ENCODE measurements at places on chromosomes 1 and 21. TPM values are rescaled to one million over a fixed set of nuclear protein-coding genes. Genes with fewer than 3 reads are reported as not detected.

Gene LAMC2
- 2.3 TPM for total RNA-seq

Gene PRAMEF10
- total RNA-seq, result not detected

Gene LRRC7
- total RNA-seq, result under 0.01 TPM

Gene NHLH1
- total RNA-seq, result not detected

Gene SRSF4
- 38.6 TPM for total RNA-seq

Gene DEDD
- 47.9 TPM for total RNA-seq

Gene URB1
- 12.7 TPM for total RNA-seq

Gene ALDH4A1
- total RNA-seq, result 8.6 TPM

Gene FMOD
- 0.18 TPM for total RNA-seq

Gene SPATC1L
- 3.8 TPM for total RNA-seq

Gene RERE
- 15.8 TPM for total RNA-seq

Gene GUCA2A
- not detected for total RNA-seq

Gene OR2L2
- not detected for total RNA-seq

Gene CFAP74
- not detected for total RNA-seq

Gene MAP3K21
- 0.18 TPM for total RNA-seq

Gene LYST
- 8.3 TPM for total RNA-seq

Gene CYP4B1
- not detected for total RNA-seq

Gene ANKRD65
- not detected for total RNA-seq

Gene APCS
- total RNA-seq, result not detected

Gene SHISAL2A
- not detected for total RNA-seq

Gene CD52
- not detected for total RNA-seq

Gene ZDHHC18
- 12.5 TPM for total RNA-seq

Gene MANEAL
- 0.28 TPM for total RNA-seq

Gene ENO1
- total RNA-seq, result 2,952 TPM

Gene MATN1
- 0.56 TPM for total RNA-seq

Gene DTL
- 19.9 TPM for total RNA-seq

Gene VHLL
- total RNA-seq, result 0.28 TPM

Gene GSTM1
- not detected for total RNA-seq

Gene SLAMF9
- 0.28 TPM for total RNA-seq

Gene HPCA
- total RNA-seq, result not detected

Gene RCAN1
- 183 TPM for total RNA-seq

Gene SHE
- not detected for total RNA-seq

Gene GUK1
- 524 TPM for total RNA-seq

Gene SLAMF8
- not detected for total RNA-seq

Gene COA6
- total RNA-seq, result 6.8 TPM

Gene FMO1
- total RNA-seq, result not detected

Gene XCL1
- not detected for total RNA-seq

Gene COL9A2
- total RNA-seq, result 0.56 TPM

Gene SERPINC1
- not detected for total RNA-seq

Gene CSMD2
- 0.28 TPM for total RNA-seq

Gene NUP210L
- total RNA-seq, result under 0.01 TPM

Gene MX1
- total RNA-seq, result 1.9 TPM

Gene CIART
- total RNA-seq, result 13.9 TPM

Gene CHI3L1
- 0.28 TPM for total RNA-seq

Gene SLFNL1
- under 0.01 TPM for total RNA-seq

Gene LHX8
- total RNA-seq, result not detected

Gene CD53
- total RNA-seq, result not detected

Gene WLS
- 157 TPM for total RNA-seq

Gene WNT3A
- total RNA-seq, result not detected
